Mesangial cell (primary cell): ENCODE measurements at places on chromosomes 6 and 20. TPM values are rescaled to one million over a fixed set of nuclear protein-coding genes. Genes with fewer than 3 reads are reported as not detected.

PCSK2 gene
- total RNA-seq, result not detected in 2 replicates

MUCL3 gene
- not detected in 2 replicates for total RNA-seq

ZCCHC3 gene
- 11.4 and 17.1 TPM in 2 replicates for total RNA-seq

C6orf132 gene
- 17.3 and 22.6 TPM in 2 replicates for total RNA-seq

MICB gene
- 7.5 and 28.2 TPM in 2 replicates for total RNA-seq

BFSP1 gene
- total RNA-seq, result 3.4 and 8.6 TPM in 2 replicates

SLC22A1 gene
- 0.51 and 0.98 TPM in 2 replicates for total RNA-seq

PDE10A gene
- 9.6 and 13.8 TPM in 2 replicates for total RNA-seq

FAXC gene
- total RNA-seq, result 3.7 and 5.5 TPM in 2 replicates

COL19A1 gene
- total RNA-seq, result not detected in 2 replicates

MOXD1 gene
- total RNA-seq, result 50.0 and 115 TPM in 2 replicates

BIRC7 gene
- 2.3 and 3.8 TPM in 2 replicates for total RNA-seq

SLC22A7 gene
- total RNA-seq, result not detected in 2 replicates

MTCH1 gene
- total RNA-seq, result 201 and 241 TPM in 2 replicates

SYCP2 gene
- 0.13 and 0.16 TPM in 2 replicates for total RNA-seq

LY6G6D gene
- not detected in 2 replicates for total RNA-seq

C20orf202 gene
- 0.13 TPM in 1 of 2 replicates, not detected in the other for total RNA-seq

SMOC2 gene
- total RNA-seq, result 0.13 TPM in 1 of 2 replicates, not detected in the other

PRDM13 gene
- not detected in 2 replicates for total RNA-seq

EYA2 gene
- total RNA-seq, result 0.38 TPM in 1 of 2 replicates, not detected in the other

BPIFB4 gene
- not detected in 2 replicates for total RNA-seq

TSPO2 gene
- 0.51 TPM in 1 of 2 replicates, not detected in the other for total RNA-seq

SLC13A3 gene
- total RNA-seq, result 2.4 and 4.1 TPM in 2 replicates

TGM3 gene
- not detected in 2 replicates for total RNA-seq

PEX6 gene
- total RNA-seq, result 17.1 and 40.4 TPM in 2 replicates

NELFCD gene
- 53.7 and 72.8 TPM in 2 replicates for total RNA-seq

MEI4 gene
- total RNA-seq, result not detected in 2 replicates

RBPJL gene
- total RNA-seq, result not detected in 2 replicates

IMPG1 gene
- not detected in 2 replicates for total RNA-seq

RHAG gene
- not detected in 2 replicates for total RNA-seq

THBD gene
- 9.5 and 9.9 TPM in 2 replicates for total RNA-seq

MCCD1 gene
- total RNA-seq, result not detected in 2 replicates

AIF1 gene
- total RNA-seq, result not detected in 2 replicates

ZNF391 gene
- total RNA-seq, result 0.81 and 1.9 TPM in 2 replicates

CDH26 gene
- total RNA-seq, result not detected in 2 replicates

SLC2A4RG gene
- total RNA-seq, result 68.1 and 97.0 TPM in 2 replicates

MAK gene
- total RNA-seq, result 0.16 TPM in 1 of 2 replicates, not detected in the other

TXLNB gene
- total RNA-seq, result not detected in 2 replicates

KIF25 gene
- not detected in 2 replicates for total RNA-seq
